ENCODE measurements at places on chromosomes 3 and 15.
A peak's percentile ranks its signal among the peaks of the same experiment; 100 is the strongest.

- DNase-seq = no peak
These were observed 38.8 kb downstream of the GADL1 start for GRCh38 chr3:30855400-30856292.

GRCh38 chr3:157135671-157136396, 24.1 kb downstream of the CCNL1 start:
- DNase-seq = no peak

GRCh38 chr3:186825294-186825821, 17.2 kb upstream of the ADIPOQ start:
- no peak for DNase-seq

- no peak for DNase-seq
These were observed 911.6 kb downstream of the ROBO1 start for GRCh38 chr3:78856164-78856563.

DNA sequence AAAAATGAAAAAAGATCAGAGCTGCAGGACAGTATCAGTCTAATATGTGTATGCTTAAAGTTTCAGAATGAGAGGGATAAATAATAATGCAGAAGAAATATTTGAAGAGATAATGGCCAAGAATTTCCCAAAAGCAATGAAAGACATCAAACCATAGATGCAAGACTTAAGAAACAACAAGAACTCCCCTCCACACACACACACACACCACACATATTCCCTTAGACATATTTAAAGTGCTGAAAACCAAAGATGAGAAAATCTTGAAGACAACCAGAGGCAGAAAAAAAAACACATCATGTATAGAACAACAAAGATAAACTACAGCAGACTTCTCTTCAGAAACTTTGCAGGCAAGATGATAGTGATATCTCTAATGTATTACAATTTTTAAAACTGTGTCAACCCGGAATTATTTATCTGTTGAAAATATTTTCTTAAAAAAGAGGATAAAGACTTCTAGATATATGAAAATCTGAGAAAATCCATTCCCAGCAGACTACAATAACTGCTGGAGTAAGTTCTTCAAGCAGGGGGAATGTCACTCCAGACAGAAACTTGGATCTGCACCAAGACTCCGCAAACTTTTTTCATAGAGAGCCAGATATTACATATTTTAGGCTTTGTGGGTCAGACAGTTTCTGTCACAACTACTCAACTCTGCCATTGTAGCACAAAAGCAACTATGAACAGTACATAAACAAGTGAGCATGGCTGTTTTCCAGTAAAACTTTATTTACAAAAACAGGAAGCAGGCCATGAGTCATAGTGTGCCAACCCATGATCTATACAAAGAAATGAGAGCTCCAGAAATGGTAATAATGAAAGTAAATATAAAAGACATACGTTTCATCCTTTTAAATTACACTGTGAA, 223.4 kb upstream of the CGNL1 start:
- no peak for DNase-seq

DNA sequence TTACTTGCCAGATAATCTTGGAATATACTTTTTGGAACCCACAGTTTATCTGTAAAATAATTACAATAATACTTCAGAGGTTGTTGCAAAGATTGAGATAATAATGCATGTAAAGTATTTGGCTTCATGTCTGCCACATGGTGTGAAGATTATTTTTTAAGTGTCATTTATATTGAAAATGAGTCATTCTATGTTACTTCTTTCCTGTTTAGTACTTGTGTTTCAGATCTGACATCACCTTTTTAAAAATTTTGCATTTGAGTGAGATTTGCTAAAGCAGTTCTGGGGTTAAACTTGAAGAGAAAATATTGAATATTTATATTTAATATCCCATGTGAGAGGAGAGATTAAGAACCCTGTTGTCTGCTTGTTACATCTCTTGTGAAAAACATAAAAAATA, 31.2 kb downstream of the IQGAP1 start:
- no peak for DNase-seq

DNA sequence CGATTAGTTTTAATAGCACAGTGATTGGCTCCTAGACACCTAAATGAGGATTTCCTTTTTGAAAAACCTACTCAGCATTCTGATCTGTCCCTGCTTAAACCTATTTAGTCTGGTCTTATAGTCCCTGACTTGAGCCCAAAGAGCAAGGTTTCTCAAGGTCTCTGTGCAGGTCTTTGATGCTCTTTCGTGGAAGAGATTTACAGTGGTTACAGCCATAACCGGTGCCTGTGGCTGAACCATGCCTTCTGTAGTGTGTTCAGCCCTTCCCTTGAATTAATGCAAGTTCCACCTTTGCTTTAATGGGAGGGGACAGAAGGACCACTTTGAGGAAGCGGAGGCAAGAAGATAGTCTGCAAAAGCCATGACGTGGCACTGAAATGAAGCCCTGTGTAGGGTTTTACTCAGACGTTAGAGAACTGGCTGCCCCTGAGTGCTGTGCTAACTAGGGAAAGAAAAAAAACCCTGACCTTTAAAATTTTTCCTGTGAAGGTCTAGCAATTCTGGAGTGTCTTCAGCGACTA, 43.0 kb downstream of the ZBTB38 start:
- peak; percentile 63 for DNase-seq

- no peak for DNase-seq
These were observed 33.6 kb downstream of the PLA2G4D start for GRCh38 chr15:42060797-42061196.

DNA sequence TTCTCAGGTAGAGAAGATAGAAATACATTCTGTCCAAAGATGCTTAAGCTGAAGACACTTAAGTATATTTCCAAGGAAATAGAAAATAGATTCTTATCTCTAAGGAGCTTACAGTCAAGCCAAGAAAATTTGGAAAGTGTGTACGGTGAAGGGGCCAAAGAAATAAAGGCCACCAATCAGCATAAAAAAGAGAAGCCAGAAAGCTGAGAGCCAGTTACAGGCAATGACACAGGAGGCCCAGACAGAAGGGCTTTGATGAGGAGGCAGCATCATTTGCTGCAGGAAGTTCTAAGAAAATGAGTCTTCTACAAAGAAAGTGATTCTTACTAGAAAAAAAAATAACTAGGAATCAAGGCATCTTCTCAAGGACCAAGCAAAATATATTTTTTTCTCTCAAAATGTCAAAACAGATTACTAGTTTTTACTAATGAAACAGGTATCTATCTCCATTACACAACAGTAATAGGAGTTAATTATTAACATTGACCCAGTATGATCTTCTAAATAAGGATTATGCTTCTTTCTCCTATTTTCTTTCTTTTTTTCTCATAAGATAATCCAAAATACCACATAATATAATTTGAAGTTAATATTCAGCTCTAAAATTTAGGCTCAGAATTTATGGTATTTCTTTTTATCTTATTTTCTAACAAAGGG, 82.1 kb upstream of the PHLDB2 start:
- no peak for DNase-seq

GRCh38 chr15:66805202-66805885, 103.3 kb downstream of the SMAD6 start:
- no peak for DNase-seq

GRCh38 chr3:99817047-99817436, 620 bp upstream of the CMSS1 start:
- DNase-seq = no peak

GRCh38 chr3:184058029-184058428, 5.2 kb downstream of the HTR3C start:
- DNase-seq = no peak

DNA sequence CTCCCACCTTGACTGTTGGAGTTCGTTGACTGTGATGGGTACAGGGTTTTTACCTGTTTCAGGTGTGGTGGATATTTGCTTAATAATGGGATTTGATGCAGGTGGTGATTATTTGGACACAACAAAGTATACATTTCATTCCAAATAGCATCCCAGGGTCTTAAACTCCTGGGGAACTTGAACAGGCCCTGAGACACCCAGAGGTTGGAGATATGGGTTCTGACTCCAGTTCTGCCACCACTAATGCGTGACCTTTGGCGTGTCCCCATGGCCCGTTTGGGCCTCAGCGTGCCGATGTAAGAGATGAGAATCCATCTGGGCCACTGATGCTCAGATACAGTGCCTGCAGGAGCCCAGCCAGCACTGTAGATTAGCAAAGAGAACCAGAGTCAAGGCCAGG, 264.5 kb downstream of the EPHB1 start:
- DNase-seq = no peak

- no peak for DNase-seq
These were observed 68.8 kb downstream of the ANXA2 start for GRCh38 chr15:60328852-60329443.

GRCh38 chr15:73838831-73839426, 34.4 kb upstream of the TBC1D21 start:
- no peak for DNase-seq

DNA sequence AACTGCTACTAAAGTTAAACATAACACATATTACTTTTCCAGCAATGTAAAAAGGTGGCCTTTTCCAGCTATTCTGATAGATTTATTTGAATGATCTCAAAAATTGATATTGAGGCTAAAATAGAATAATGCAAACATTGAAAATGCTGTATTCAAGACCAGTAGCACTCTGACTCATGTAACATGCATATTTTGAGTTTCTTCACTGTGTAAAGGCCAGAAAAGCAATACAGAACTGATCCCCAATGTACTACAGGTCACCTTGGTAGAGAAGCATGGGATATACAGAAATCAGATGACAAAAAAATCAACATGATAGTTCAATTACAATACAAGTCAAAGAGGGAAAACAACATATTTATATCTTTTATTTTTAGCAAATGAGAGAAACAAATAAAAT, 419.6 kb downstream of the DIPK2A start:
- no peak for DNase-seq

DNA sequence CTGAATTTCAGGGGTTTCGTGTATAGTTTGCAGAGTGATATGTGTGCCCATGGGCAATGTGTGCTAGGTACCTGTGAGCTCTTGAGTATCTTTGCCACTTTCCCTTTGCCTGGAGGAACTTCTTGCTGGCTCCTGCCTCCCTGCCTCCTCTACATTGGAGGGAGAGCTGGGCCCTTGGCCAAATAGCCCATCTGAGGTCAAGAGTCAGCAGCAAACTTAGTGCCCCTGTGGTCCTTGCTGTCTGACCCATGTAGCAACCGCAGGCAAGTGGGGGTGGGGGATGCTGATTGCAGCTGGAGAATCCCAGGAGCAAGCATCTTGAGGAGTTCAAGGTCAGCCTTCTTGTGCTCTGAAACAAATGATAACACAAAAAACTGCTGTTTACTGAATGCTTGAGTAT, 5.4 kb upstream of the TBC1D21 start:
- DNase-seq = no peak

- no peak for DNase-seq
These were observed 14.0 kb downstream of the VPS13C start for GRCh38 chr15:62046078-62046743.

DNA sequence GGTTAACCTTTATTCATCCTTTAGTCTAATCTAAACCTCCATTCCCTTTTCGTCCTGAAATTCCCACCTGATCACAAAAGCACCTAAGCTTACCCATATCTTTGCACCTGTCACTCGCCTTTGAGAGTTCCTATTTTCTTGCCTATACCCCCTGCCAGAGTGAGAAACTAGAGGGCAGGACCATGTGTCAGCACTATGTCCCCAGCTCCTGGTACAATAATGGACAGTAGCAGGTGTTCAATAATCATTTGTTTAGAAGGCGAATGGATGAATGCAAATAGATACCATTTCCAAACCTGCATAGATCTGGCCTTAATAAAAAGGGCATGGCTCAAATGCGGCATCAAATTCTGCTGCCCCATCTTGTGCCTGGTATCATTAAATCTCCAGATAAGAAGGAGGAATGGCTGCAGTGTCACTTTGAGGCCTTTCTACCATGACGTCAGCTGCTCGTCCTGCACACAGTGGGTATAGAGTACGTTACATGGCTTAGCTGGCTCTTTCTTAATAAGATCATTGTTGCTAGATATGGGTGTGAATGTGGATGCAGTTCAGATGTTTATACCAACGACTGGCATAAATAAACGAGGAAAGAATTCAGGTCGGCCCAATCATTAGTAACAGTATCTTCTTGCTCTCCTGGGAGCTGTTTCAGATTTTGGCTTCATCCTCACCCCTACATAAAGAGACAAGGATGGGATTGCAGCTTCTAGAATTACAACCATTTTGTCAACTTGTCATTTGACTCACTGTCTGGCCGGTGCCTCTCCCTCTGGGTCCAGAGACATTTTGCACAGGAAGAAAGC, 148.7 kb downstream of the RORA start:
- DNase-seq = no peak

GRCh38 chr3:160023476-160023875, 34.8 kb downstream of the IL12A start:
- no peak for DNase-seq

DNA sequence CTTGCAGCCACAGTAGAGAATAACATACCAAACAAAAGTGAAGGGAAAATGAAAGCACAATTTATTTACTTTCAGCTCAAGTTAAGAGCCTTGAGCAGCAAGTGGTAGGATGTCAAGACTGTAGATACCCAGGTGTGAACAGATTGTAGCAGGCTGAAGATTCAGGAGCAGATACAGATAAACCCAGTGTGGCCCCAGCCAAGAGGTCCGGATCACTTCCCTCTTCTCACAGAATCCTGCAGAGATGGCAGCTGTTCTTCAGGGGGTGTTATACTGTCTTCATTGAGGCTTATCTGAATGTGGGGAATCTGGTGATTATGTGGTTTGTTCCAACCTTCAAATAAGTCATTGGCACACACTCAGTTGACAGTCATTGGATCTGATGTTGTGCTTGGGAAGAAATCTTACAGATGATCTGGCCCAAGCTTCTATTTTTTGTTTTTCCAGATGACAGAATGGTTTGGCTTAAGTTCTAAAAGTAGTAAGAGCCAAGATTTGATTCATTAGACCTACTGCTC, 2.2 kb downstream of the STARD9 start:
- no peak for DNase-seq

- DNase-seq = no peak
These were observed 252.4 kb upstream of the UBE2E1 start for GRCh38 chr3:23553353-23553752.

GRCh38 chr3:193389335-193389734, 10.8 kb upstream of the ATP13A5 start:
- DNase-seq = no peak

- DNase-seq = peak; percentile 81
These were observed 5.7 kb downstream of the FURIN start for GRCh38 chr15:90873998-90874605.

DNA sequence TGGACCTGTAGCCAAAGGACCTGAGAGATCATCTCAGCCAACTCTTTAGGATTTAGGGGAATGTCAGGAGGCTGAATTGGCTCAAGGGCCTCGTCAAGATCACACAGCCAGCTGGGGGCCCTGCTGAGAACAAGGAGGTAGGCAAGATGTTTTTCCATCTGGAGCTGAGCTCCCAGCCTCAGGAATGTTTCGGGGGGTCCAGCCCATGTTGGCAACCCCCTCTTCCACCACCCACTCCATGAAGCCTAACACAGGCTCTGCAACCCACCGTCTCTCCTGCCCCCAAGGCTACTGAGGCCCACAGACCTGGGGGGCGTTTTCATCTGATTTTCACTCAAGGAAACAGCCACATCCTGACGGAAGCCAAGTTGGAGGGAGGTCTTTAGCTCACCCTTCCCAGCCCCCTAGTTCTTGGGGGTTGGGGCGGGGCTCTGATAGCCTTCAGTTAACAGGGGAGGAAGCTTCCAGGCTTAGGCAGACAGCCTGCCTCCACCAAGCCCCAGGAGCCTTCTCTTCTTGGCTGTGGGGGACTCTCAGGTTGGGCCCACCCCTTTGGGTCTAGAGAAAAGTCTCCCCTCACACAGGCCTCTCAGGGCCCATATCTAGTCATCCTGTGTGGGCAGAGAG, 48.8 kb downstream of the EPHB3 start:
- DNase-seq = no peak

- DNase-seq = peak; percentile 5
These were observed 213.2 kb upstream of the DCBLD2 start for GRCh38 chr3:99114565-99115291.

- DNase-seq = no peak
These were observed 85.0 kb downstream of the TGFBR2 start for GRCh38 chr3:30691249-30691880.
